ENCODE measurements at places on chromosomes 2 and 18.
A peak's percentile ranks its signal among the peaks of the same experiment; 100 is the strongest.

- no peak for DNase-seq
These were observed 5.6 kb upstream of the PPP4R1 start for GRCh38 chr18:9619990-9620389.

GRCh38 chr2:102264952-102265351 is 46.4 kb upstream of the IL1RL1 start:
- no peak for DNase-seq

DNA sequence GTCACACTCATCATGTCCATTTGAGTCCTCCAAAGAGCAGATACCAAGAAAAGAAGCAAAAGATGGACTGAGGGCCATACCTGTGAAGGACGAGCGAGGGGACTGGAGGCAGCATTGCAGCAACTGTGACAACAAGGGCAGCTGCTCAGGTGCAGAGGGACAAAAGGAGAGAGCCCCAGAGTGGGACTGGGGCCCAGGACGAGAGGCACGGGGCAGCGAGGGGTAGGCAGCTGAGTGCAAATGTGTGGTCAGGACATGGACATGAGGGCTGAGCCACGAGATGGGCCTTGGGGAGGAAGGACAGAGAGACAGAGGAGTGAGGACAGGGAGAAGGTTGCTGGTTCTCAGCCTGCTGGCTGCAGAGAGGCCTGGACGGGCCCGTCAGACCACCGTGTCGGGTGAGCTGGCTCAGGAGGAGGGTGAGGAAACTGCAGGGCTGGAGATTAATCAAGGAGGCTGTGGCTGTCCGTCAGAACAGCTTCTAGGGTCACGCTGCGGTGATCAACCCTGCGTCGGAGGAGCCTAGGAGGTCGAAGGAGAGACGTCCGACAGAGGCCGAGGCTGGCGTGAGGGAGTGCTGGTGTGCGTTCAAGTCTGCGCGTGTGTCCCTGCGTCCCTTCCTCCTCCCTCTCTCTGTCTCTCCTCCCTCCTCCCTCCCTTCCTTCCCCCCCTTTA is 206.8 kb upstream of the HDAC4 start:
- DNase-seq: peak; percentile 24

- no peak for DNase-seq
These were observed 43.6 kb upstream of the PTMA start for GRCh38 chr2:231664727-231665126.

DNA sequence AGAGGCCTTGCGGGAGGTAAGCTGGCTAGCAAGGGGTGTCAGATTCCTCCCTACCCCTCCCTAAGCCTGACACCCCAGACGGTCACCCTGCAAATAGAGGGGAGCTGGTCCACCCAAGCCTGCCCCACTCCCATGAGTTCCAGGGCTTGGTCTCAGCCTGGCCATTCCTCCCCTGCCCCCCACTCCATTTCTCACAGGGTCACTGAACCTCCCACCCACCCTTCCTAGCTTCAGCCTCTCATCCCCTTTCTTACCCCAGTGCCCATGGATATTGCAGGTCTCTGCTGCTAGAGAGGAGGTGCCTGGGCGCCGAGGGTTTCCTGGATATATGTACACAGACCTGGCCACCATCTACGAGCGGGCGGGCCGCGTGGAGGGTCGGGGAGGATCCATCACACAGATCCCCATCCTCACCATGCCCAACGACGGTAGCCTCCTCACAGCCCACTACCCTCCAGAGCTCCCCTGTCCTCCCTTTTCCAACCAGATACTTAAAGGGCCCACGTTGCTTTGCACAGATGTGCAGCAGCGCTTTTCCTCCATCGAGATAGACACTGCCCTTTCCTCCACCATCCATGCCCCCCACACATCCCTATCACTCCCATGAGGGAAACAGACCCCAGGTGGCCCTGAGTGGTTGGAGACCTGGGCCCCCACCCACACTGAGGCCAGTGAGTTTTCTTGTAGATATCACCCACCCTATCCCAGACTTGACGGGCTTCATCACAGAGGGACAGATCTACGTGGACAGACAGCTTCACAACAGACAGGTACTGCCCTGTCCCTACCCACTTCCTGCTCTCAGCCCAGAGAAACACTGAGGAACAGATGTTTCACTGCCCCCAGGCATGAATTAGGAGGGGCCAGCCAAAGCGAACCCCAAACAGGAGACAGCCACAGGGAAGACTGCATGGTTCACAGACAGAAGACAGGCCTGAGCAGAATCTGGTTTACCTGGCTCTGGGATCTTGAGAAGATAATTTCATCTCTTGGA is 15.2 kb upstream of the ANKRD53 start:
- DNase-seq: no peak

GRCh38 chr2:23691106-23691470 is 235.8 kb downstream of the ATAD2B start:
- no peak for DNase-seq

- DNase-seq: no peak
These were observed 112.9 kb downstream of the SOS1 start for GRCh38 chr2:39007875-39008504.

DNA sequence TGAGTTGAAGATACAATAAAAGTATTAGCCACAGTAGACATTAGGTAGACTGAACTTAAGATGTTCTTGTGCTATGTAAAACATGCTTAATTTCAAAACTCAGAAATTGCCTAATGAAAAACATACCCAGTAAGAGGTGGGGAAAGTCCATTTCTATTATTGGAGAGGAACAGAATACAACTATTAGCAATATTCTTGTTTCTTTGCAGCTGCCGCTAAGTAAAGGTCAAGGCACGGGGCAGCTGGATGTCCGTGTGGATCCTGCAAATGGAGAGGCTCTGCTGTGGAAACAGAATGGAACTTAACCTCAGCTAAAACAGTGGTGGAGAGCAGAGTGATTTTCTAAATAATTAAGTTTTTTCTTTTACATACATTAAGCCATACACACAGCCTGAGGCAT is 139.2 kb upstream of the ARHGAP28 start:
- no peak for DNase-seq

GRCh38 chr2:223896833-223897311 is 48.3 kb downstream of the WDFY1 start:
- peak; percentile 84 for DNase-seq

DNA sequence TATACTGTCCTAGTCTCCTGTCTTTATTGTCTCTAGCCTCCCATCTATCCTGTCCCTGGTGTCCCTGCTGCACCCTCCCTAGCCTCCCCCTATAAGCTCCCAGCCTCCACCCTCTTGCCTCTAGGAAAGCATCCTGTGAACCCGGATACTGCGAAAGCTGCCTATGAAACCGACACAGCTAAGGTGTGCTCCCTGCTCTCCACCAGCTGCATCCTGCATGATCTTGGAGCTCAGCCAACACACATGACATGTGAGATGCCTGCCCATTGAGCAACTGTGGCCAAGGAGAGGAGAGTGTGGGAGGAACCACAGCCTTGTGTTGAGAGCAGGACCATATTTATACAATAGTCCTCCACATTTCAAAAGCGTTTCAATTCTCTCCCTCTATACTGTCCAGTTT is 187.1 kb downstream of the ZBTB7C start:
- DNase-seq: peak; percentile 66

GRCh38 chr2:60839126-60839813 is 42.1 kb upstream of the REL start:
- DNase-seq: no peak

- no peak for DNase-seq
These were observed 154.1 kb upstream of the RBBP8 start for GRCh38 chr18:22778996-22779395.

GRCh38 chr2:17762451-17762850 is 8.5 kb downstream of the GEN1 start:
- DNase-seq: peak; percentile 47

DNA sequence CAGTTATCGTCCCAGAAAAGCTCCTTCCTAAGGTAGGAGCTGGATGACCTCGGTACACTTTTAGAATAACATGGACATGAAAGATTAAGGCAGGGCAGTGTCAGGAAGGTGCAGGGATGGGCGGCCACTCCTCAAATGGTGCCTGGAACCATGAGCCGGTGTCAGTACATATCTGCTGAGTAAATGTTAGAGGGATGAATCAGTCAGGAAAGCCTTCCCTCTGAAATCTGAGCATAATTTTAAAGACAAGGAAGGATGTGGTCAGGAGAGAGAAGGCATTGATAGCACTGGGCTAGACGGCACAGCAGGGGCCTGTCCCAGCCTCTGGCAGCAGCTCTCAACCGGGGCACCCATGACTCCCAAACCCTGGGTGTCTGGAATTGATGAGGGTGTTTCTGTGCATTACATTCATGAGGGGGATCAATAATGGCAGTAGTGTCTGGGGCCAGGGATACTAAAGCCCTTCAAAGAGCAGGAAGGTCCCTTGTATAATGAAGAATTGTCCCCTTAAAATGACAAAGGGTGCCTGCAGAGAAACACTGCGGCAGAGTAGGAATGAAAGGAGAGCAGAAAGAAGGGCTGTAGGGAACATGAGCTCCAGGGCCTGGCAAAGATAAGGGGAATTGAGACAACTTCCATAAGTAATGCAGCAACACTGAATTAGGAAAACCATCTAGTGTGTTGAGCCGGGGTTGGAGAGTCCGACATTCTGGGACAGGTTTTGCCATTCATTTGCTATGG is 162.3 kb upstream of the REV1 start:
- peak; percentile 29 for DNase-seq

- peak; percentile 95 for DNase-seq
These were observed at the start of gene NRP2 for GRCh38 chr2:205682239-205682970. Gene NRP2, plus strand, starts transcription at chr2:205682501. Its CDS starts 790 bp downstream, at chr2:205683291.

- no peak for DNase-seq
These were observed 25.6 kb downstream of the HADHB start for GRCh38 chr2:26270373-26270772.

GRCh38 chr18:3397031-3397750 is 52.8 kb upstream of the TGIF1 start:
- DNase-seq: no peak

- peak; percentile 92 for DNase-seq
These were observed 37.7 kb downstream of the TGFA start for GRCh38 chr2:70515938-70516337.

DNA sequence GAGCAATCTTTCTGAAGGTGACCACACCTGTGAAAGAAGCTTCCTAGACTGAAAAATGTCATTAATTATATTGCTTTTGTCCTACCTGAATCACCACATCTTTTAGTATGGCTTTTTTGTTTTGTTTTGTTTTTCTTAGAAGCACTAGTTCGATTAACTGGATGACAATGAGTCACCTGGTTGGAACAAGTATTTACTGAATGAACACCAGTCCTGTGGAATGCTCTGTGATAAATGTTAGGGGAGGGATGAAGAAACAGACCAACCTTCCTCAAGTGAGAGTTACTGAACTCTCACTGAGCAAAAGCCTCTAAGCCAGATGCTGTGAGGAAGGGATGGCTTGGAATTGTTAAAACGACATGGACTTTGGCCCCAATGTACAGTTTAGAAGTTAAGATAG is 26.8 kb upstream of the DCC start:
- no peak for DNase-seq

DNA sequence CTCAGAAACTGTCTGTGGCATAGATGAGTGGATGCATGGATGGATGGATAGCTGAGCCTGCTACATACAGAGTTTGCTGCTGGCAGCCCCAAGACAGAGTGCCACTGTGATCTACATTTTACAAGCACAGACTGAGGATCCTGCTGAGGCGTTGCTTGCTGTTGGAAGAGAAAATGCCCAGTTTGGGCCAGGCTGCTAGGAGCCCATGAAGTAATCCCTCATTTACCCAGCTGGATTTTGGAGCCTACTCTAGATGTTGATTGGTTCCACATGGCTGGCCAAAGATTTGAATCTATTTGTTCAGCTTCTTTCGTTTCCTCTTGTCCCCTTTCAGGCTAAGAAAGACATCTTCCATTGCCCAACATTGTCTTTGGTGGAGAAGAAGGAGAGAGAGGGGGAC is 261.3 kb downstream of the CLIP4 start:
- no peak for DNase-seq

DNA sequence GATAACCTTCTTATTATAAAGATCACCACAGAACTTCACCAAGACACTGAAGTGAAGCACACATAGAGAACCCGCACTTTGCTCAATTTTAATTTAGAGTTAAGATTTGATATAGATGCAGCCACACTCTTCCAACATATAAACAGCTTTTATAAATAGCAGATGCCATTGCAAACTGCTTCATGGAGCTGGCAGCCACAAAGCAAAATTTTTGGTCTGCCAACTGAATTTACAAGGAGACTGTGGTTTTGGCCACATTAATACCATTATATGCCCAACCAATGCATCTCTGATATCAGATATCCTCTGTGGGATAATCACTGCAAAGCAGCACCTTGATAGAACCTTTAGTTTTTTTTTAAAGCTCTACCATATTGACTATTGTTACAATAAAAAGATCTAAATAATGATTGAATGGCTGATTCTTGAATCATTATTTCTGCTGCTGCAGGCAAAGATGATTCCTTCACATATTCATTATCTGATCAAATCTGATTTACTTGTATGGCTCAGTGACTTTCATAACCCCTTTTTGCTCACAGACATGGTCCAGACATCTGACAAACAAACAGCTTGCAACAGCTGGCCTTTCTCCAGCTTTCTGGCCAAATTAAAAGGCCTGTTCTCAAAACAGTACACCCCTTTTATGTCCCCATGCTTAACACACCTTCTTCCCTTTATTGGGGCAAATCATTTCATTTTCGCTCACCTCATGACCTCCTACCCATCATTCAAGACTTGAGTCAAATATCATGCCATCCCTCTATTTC is 88.4 kb downstream of the METTL4 start:
- no peak for DNase-seq

DNA sequence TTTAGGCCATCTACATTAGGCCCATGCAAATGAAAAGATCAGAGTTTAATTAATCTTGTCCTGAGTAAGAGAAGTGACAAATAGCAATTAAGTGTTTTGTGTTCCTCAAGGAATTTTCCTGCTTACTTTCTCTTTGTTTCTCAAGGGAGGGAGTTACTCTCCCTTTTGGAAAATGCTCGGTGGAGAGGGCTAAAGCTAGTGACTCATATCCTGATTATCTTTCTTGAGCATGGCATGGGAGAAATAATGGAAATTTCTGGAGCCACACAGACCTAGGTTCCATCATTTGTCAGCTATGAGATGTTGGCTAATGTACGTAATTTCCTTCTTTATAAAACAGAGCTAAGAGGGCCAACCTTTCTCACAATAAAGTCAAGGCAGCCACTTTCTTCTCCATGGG is 177.1 kb downstream of the ETAA1 start:
- no peak for DNase-seq

DNA sequence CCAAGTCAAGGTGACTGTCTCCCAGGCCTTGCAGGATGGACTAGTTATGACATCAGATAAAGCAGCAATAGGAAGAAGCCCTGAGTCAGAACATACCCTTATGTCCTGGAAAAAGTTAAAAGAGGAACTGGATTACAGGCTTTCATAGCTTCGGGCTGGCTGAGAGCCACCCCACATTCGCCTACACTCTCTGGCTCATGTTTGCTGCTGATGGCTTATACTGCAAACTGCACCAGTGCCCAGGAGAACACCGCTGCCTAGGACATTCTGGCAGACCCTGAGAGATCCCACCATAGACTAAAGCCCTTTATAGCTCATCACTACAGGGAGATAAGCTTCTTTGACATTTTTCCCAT is 20.3 kb downstream of the SLC8A1 start:
- peak; percentile 91 for DNase-seq

GRCh38 chr2:15147591-15147990 is 413.5 kb downstream of the NBAS start:
- DNase-seq: no peak
